Kidney (tissue), 22 donors: ENCODE measurements at places on chromosomes 2 and 18. TPM values are rescaled to one million over a fixed set of nuclear protein-coding genes. Genes with fewer than 3 reads are reported as not detected.

The CDH19 gene
- total RNA-seq = 0.94 TPM

The CUL3 gene
- total RNA-seq = 78.5 TPM

The NIF3L1 gene
- total RNA-seq = 24.6 TPM

The REG3G gene
- 8.8 TPM for total RNA-seq

The UCN gene
- total RNA-seq = 1.4 TPM

The QPCT gene
- 16.6 TPM for total RNA-seq

The SULT1C4 gene
- total RNA-seq = 24.7 TPM

The CKAP2L gene
- 0.88 TPM for total RNA-seq

The MYO3B gene
- total RNA-seq = 6.4 TPM

The RNU2-63P gene
- total RNA-seq = 2.4 TPM

The SPEG gene
- total RNA-seq = 26.6 TPM
